ENCODE measurements at places on chromosomes 1 and 21. TPM values are rescaled to one million over a fixed set of nuclear protein-coding genes. Genes with fewer than 3 reads are reported as not detected.

HPDL gene
- 22.9 TPM for total RNA-seq

VWA5B1 gene
- under 0.01 TPM for total RNA-seq

KCNE2 gene
- not detected for total RNA-seq

TMEM35B gene
- 34.2 TPM for total RNA-seq

CLCNKB gene
- total RNA-seq: 0.81 TPM

DNA sequence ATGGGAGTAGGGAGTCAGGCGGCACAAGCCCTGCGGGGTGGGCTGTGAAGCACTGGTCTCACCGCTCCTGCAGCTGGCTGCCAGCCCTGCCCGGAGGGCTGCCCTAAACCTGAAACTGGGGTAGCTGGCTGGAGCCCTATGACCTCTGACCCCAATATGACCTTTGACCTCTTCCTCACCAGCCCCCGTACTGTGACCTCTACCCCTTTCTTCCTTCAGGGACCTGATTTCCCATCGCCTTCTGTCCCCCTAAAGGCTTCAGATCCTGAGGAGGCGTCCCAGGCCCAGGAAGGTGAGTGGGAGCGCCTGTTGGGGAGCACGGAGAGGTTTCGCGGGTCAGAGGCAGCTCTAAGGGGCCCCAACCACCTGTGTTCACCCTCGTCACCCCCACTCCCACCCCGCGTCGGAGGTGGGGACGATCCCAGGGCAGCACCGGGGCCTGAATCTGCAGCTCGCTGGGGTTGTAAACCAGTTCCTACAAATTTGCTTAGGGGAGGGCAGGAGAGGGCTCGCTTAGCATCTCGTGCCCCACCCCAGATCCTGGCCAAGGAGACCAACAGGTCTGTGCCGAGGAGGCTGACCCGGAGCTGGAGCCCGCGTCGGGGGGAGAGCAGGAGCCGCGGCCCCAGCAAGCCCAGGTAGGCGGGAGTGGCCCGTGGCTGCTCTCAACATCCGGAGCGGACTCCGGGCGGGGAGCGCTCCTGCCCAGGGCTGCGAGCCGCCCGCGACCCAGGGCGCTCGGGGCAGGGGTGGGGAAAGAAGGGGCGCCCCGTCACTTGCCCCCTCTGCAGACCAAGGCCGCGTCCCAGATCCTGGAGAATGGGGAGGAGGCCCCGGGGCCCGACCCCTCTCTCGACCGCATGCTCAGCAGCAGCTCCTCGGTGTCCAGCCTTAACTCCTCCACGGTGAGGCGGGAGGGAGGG lies 7.3 kb downstream of the SYTL1 start:
- DNase-seq: no peak

CLDN17 gene
- not detected for total RNA-seq

GRCh38 chr1:113031171-113031933 lies 41.6 kb upstream of the LRIG2 start:
- no peak for DNase-seq

GRCh38 chr1:54716299-54717047 lies 812 bp downstream of the TTC4 start:
- no peak for DNase-seq
